Suppressor macrophage treated with lipopolysaccharide for 4 hours (primary cell): ENCODE measurements at places on chromosomes 3 and 15.

GRCh38 chr3:110767838-110768237 is 303.8 kb upstream of the NECTIN3 start:
- no peak for DNase-seq

- no peak for DNase-seq
These were observed 562.7 kb downstream of the GBE1 start for GRCh38 chr3:81198756-81199155.

- no peak for DNase-seq
These were observed 5.2 kb downstream of the CDHR4 start for GRCh38 chr3:49794431-49794830.

DNA sequence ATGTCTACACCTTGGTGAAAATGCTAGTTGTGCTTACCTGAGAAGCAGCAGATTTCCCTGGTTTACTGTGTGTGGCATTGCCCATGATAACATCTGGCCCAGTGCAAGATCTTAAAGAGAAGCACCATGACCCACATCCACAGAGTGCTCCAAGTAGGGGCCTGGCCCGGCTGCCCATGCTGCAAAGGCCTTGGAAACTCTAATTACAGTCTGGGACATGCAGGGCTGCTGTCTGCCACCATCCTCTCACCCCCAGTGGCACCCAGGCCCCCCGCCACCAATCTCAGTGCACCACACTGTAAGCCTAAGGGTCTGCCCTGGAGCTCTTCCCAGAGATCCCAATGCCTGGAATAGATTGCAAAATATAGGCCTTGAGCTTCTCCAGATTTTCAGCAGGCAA is 132.6 kb downstream of the CHDH start:
- no peak for DNase-seq

- no peak for DNase-seq
These were observed 38.2 kb upstream of the RNF7 start for GRCh38 chr3:141699897-141700296.

DNA sequence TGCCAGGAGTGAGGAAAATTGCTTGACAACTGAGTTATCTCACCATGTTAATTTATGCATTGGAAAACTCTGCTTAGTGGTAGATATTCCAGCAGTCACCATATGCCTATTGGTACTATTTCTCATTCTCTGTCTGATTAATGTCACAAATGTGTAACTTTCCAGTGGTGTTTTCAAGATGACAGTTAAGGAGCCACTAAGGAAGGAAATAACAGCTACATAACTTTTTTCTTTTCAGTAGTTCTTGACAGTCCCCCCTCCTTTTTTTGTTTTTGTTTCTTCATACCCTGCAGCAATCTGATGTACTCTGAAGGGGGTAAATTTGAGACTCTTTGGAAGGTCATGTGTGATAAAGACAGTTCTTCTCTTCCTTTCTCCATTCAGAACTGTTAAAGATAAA is 13.1 kb downstream of the RASA2 start:
- DNase-seq = no peak

GRCh38 chr3:15041950-15042349 is 23.2 kb downstream of the MRPS25 start:
- DNase-seq = no peak

GRCh38 chr15:47194718-47195117 is 522.6 kb upstream of the SEMA6D start:
- no peak for DNase-seq

GRCh38 chr3:127425505-127426443 is 137.9 kb upstream of the PRR20G start:
- DNase-seq = no peak

- DNase-seq = no peak
These were observed 17.7 kb downstream of the MYNN start for GRCh38 chr3:169790687-169791429.

GRCh38 chr15:33190539-33190938 is 4.0 kb downstream of the FMN1 start:
- DNase-seq = no peak

DNA sequence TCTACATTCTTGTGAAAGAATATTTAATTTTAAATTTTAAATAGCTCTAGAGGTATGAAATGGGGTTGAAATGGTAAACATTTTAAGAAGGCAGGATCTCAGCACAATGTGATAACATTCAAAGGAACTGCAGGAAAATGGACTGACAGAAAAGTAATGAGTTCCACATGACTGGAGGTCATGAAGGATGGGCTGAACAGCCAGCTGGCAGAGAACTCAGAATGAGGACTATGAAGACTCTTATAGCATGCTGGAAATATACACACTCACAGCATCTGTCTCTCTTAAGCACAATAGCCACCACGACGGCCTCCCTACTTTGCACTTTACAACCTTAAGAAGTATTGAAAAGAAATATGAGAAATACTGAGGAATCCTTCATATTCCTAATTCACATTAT is 94.7 kb downstream of the TNIK start:
- DNase-seq = no peak

GRCh38 chr3:71251156-71251775 is 332.3 kb downstream of the FOXP1 start:
- DNase-seq = no peak

GRCh38 chr3:152969557-152970300 is 134.8 kb downstream of the P2RY1 start:
- no peak for DNase-seq

DNA sequence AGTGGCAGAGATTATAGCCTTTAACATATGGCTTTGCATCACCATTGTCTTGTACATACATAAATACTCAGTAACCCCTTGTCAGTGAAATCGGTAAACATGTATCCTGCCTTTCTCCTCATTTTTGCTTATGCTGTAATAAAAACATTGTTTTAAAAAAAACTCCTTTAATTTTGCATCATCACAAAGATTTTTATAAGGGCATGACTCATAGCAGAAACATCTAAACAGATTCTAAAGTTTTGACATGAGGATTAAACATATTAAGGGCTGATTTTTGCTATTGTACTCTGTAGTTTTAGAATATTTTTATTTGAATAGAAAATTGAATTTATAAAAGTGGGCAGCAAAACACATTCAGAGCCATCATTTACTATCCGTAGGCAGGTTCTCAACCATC is 275.9 kb downstream of the ZIC4 start:
- DNase-seq = no peak

- peak; percentile 61 for DNase-seq
These were observed 984 bp downstream of the RNU6-1 start for GRCh38 chr15:67838789-67839332.

- peak; percentile 79 for DNase-seq
These were observed 66.4 kb downstream of the TCF12 start for GRCh38 chr15:56984681-56985481.

- no peak for DNase-seq
These were observed 86.9 kb downstream of the CBLB start for GRCh38 chr3:105781871-105782270.

- no peak for DNase-seq
These were observed 68.4 kb upstream of the CD96 start for GRCh38 chr3:111473550-111473949.

- DNase-seq = no peak
These were observed 346.9 kb upstream of the ROBO1 start for GRCh38 chr3:80114694-80115093.

- DNase-seq = no peak
These were observed 44.8 kb upstream of the TRA2B start for GRCh38 chr3:185982632-185983031.

- DNase-seq = peak; percentile 63
These were observed 11.0 kb upstream of the RAP2B start for GRCh38 chr3:153150991-153151390.

DNA sequence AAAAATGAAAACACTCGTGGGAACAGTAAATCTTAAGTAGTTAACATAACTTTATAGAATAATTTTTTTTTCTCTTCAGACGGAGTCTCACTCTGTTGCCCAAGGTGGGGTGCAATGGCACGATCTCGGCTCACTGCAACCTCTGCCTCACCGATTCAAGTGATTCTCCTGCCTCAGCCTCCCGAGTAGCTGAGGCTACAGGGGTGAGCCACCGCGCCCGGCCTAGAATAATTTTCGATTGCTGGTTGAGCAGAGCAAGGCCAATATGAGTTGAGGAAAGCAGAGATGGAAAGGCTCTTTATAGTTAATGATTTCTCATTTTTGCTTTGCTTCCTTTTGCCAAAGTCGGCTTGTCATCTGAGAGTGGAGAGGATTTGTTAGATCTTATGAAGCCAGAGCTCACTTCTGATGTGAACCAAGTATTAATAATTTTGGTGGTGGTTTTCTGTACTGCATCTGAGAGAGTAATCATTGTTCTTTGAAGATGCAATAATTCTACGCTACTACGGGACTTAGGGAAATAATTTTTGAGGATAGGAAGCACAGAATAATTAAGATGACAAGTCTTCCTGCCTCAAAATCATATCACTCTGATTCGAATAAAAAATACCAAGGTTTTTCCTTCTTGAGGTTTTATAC is 1.6 kb upstream of the GOLM2 start:
- no peak for DNase-seq

DNA sequence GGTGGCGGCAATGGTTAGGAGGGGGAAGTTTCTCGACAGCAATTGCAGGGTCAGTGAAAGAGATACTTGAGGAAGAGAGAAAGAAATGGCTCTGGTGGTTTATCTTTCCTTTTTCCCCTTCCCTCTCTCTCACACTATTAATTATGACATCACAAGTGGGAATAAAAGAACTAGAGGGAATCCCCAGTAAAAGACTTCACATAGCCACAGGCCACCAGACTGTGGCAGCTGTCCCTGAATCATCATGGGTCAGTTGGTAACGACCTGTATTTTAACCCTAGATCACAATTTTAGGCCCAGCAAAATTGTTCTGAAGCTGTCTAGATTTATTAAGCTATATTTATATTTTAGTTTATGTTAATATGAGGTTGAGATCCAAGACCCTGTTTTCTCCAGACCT is 40.3 kb downstream of the MBNL1 start:
- DNase-seq = peak; percentile 49

DNA sequence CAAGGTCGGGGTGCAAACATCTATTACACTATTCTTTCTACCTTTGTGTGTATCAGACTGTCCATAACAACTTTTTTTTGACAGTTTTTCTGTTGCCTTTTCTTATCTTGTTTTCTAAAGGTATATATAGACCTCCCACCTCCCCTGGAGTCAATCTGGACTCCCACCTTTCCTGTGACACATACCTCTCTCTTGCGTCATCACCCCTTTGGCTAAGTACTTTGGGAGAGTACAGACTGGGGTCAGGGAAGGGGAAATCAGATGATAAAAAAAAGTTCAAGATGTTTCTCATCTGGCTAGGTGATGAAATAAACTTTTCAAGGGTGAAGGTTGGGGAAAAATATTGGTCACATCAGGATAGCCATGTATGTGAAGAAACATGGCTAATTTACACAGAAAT is 17.2 kb downstream of the TSPAN3 start:
- DNase-seq = no peak

GRCh38 chr3:135762188-135762856 is 203.2 kb upstream of the PPP2R3A start:
- DNase-seq = no peak

DNA sequence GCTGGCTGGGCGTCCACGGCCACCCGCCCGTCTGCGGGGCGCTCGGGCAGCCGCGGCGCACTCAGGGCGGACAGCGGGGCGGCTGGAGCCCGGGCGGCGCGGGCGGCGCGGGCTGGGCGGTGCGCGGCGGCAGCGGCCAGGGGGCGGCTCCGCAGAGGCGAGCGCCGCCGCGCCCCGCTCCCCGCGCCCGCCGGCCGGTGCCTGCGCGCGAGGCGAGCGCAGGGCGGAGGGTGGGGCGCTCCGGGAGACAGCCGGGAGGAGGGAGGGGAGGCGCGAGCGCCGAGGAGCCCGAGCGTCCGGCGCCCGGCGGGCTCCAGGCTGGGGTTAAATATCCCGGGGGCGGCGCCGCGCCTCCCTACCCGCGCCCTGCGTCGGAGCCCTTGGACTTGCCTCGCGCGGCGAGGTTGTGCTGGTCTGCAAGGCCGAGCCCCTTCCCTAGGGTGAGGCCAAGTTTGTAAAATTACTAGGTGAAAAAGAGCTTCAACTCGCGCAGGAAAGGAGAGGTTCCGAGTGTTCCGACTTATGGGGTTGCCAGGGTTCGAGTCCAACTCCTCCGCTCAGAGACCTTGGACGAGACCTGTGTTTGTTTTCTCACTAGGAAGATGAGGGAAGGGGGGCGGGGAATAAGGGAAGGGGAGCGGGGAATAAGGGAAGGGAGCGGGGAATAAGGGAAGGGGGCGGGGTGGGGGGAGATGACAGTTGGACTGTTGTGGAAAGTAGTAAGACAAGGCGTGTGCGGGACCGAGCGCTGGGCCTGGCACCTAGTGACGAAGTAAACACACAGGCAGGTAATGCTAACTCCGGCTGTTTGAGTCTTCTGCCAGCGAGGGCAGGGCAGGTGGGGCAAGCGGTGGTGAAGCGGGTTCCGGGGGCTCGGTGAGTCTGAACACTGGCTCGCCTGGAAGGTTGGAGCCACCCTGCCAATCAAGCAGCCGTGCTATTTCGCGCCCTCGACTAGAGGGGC is at the start of gene TNFAIP8L3:
Gene TNFAIP8L3 (minus strand): TSS at position 301 of the 964 bp plus-strand sequence. CDS start 311 bp downstream, outside the sequence.
- peak; percentile 24 for DNase-seq

DNA sequence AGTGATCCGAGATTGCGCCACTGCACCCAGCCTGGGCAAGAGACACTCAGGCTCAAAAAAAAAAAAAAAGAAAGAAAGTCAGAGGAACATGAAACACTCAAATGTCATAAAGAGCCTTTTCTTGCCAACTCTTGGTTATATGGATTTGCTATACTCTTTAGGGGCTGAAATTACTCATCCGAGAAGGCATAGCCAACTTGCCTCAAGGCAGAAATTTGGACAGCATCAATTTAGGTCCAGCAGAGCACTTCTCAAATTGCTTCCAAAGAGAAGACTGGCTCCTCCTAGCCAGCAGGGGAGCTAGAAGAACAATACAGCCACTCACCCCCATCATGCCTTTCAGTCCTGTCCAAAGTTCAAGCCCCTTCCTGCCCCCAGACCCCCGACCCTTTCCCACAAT is 43.8 kb downstream of the OSBPL10 start:
- no peak for DNase-seq

DNA sequence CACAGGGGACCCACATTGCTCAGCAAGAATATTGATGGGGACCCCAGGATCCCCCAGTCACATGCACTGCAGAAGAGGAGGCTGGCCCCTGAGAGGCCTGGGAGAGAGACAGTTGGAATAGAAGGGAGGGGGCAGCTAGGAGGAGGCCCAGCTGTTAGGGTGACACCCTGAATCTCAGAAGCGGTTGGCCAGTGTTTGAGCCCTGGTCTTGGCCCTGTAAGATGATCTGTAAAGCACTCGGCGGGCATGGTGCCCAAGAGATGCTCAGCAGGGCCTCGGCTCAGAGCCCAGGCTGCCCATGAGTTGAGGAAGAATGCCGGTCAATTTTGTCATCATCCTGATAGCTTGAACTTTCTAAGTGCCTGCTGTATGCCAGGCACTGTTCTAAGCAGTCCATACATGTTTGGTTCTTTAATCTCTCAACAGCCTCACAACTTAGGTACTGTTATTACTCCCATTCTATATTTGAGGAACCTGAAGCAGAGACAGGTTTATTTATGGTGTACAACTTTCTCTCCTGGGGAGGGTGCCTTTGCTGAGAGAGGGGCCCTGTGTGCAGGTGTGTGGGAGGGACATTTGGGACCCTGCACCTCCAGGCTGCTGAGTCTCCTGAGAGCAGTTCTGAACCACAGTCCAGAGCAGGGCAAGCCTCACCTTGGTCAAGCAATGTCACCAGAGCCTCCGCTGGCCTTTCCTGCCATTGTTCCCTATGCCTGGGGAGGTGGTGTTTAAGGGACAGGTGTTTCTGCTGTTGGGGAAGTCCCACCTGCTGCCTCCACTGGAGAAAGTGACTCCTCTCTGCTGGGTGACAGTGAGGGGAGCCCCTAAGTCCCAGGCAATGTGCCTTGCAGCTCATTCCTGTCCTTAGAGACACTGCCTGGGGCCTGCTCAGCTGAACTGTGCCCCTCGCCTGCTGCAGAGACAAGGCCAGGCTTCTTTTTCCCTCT is 26.0 kb downstream of the SLC6A6 start:
- no peak for DNase-seq

GRCh38 chr15:74955017-74955416 is 1.6 kb downstream of the RPP25 start:
- DNase-seq = no peak
